ENCODE measurements at places on chromosomes 16 and 17.
A peak's percentile ranks its signal among the peaks of the same experiment; 100 is the strongest.

- DNase-seq: no peak
These were observed 5.4 kb upstream of the G6PC1 start for GRCh38 chr17:42895185-42895555.

GRCh38 chr17:68197091-68197996 lies 50.5 kb upstream of the AMZ2 start:
- peak; percentile 29 for DNase-seq

GRCh38 chr16:4529085-4530060 lies 9.2 kb downstream of the CDIP1 start:
- peak; percentile 35 for DNase-seq

GRCh38 chr16:51310159-51310558 lies 159.1 kb upstream of the SALL1 start:
- DNase-seq: no peak

- no peak for DNase-seq
These were observed 59.0 kb upstream of the RBFOX3 start for GRCh38 chr17:79669861-79670260.

DNA sequence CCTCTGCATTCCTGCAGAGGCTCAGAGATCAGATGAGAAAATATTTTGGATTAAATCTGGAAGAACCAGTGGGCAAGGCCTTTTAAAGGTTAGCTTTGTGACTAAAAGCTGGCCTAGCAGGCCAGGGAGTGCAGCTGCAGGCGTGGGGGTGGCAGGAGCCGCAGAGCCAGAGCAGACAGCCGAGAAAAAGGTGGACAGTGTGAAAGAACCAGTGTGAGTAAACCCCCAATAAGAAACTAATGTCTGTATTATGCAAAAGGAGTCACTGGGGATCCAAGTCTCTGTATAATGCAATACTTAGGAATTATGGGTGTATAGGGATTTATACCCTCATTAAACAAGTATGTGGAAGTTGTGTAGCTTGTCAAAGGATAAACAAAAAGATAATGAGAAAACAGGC lies 21.4 kb upstream of the SPACA3 start:
- DNase-seq: no peak

GRCh38 chr16:68948230-68948910 lies 105.0 kb downstream of the TANGO6 start:
- DNase-seq: no peak

DNA sequence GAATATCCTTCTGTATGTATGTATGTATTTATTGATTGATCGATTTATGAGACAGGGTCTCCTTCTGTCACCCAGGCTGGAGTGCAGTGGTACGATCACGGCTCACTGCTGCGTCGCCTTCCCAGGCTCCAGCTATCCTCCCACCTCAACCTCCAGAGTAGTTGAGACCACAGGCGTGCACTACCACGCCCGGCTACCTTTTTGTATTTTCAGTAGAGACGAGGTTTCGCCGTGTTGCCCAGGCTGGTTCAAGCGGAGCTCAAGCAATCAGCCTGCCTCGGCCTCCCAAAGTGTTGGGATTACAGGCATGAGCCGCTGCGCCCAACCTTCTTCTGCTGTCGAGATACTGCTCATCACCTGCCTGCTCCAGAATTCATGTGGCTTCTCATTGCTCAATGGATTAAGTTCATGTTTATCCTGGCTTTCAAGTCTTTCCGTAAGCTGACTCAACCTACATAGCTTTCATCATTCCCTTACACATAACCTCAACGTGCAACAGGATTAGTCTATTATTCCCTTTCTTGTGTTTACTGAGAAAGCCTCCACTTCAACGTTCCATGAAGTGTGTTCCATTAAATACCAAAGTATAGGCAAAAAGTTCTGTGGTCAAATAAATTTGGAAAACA lies 13.6 kb downstream of the TAC4 start:
- DNase-seq: no peak

All from CD4-positive, alpha-beta T cell (primary cell).